ENCODE measurements at places on chromosomes 6 and 20.

DNA sequence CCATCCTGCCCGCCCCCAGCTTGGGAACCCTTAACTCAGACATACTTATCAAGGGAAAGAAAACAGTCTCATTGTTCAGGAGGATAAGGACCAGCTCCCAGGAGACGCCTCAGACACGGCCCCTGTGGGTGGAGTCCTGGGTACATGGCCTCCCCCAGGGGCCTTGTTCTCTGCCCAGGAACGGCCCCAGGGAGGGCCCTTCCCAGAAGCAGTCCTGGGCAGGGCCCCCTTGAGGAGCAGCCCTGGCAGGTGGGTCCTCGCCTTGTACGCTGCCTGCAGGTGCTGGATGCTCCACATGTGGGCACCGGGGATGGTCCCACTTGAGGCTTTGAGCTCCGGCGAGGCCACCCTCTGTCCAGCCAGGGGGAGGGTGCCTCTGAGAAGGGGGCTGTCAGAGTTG lies 4.5 kb upstream of the GATA5 start:
- DNase-seq, result no peak

- no peak for DNase-seq
These were observed 104.0 kb downstream of the EDN1 start for GRCh38 chr6:12394170-12394569.

GRCh38 chr6:80343511-80343910 lies 237.0 kb downstream of the BCKDHB start:
- no peak for DNase-seq

DNA sequence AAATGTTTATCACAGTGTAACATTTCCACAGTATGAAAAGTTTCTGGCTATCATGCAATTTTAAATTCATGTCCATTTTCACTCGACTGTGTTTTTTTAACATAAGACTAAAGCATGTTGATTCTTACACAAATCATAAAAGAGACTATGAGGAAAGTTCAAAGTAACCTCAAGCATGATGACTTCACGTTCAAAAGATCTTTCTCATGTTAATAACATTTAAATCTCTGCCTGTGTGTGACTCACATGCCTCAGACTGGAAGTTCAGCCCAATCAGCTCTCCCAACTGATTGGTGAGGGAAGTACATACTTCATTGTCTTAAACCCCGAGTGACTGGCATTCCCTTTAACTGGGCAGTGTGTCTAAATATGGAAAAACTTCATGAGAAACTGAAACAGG lies 37.4 kb downstream of the ATXN1 start:
- DNase-seq, result no peak

DNA sequence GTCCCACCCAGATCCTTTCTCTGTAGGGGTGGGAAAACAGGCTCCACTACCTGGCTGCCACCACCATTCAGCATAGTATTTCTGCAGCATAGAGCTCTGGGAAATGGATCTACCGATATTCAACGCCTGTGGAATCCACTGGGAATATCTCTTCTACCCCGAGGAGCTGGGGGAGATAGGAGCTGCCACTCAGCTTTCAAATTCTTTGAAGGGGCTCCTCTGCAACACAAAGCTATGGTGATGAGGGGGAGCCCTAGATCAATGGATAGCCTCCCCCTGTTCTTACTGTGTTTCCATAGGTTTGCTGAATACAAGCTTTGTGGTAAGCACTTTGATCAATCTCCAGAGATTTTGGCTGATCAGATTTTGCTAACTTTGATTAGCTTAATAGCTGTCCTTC lies 12.9 kb downstream of the FAM50B start:
- no peak for DNase-seq

GRCh38 chr6:170294298-170294730 lies 3.4 kb upstream of the DLL1 start:
- DNase-seq, result no peak

Data from stimulated activated CD8-positive, alpha-beta memory T cell treated with anti-CD3 and anti-CD28 coated beads, Interleukin-7, amount 100 ng/mL, for 48 hours (primary cell).